ENCODE measurements at places on chromosomes 7 and 10. TPM values are rescaled to one million over a fixed set of nuclear protein-coding genes. Genes with fewer than 3 reads are reported as not detected.

DNA sequence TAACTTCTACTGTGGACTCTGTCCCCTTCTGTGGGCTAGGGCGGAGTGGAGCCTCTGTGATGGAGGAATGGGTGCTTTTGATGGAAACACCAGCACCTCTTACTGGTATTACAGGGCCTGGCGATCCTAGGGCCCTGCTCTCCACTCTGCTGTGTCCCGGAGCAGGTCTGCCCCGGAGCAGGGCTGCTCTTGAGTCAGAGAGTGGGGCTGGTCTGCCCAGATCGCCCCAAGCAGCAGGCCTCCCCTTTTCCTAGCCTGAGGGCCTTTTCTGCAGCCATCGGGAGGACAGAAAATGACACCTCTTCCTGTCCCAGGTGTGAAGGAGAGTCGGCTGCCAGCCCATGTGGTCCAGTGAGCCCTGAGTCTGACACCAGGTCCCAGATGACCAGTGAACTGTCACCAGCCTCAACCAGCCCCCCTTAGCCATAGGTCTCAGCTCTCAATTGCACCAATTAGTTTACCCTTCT, 1.4 kb downstream of the ZNF282 start:
- peak; percentile 26 for DNase-seq

- DNase-seq: peak; percentile 15
These were observed 65.0 kb upstream of the FGFR2 start for GRCh38 chr10:121662945-121663917.

Gene MSMB
- total RNA-seq: not detected

DNA sequence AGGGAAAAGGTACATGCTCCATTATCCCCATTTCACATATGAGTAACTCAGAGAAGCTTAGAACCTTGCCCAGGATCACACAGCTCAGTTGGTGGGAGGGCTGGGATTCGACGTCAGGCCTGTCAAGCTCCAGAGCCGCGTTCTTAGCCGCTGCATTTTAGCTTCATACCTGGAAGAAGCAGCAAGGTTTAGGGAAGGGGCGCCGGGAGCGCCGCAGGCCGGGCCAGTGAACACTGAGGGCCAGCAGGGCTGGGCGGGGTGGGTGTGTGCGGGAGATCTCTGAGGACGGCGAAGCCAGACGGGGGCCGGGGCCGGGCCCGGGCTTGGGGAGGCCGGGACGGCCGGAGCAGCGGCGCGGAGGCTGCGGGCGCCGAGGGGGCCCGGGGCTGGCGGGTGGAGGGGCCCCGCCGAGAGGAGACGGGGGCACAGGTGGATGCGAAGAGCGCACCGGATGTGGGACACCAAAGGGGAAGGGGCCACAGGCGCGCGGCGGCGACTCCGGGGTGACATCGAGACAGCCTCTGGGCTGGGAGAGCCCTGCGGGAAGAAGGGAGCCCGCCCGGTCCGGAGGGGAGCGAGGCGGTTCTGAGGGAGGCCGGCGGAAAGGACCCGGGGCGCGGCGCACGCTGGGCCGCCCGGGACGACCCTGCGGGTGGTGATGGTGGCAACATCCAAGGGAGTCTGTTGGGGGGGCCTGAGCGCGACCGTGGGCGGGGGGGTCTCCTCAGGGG, 498 bp downstream of the NDST2 start:
- DNase-seq: peak; percentile 14

DNA sequence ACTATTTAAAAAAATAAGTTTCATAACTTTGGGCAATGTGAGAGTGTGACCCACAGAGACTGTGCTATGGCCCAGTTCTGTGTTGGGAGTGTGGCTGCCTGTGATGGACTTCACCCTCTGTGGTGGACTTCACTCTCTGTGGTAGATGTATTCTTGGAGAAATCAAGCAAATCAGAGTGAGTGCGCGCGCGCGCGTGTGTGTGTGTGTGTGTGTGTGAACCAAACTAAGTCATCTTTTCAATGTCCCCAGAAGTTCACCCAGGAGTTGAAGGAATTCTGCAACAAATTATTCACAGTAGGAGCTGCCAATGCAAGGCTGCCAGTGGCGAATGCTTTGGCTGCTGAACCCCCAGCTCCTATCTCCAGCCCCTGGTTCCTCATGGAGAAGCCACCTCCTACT, 184.5 kb downstream of the ADAM12 start:
- no peak for DNase-seq

DNA sequence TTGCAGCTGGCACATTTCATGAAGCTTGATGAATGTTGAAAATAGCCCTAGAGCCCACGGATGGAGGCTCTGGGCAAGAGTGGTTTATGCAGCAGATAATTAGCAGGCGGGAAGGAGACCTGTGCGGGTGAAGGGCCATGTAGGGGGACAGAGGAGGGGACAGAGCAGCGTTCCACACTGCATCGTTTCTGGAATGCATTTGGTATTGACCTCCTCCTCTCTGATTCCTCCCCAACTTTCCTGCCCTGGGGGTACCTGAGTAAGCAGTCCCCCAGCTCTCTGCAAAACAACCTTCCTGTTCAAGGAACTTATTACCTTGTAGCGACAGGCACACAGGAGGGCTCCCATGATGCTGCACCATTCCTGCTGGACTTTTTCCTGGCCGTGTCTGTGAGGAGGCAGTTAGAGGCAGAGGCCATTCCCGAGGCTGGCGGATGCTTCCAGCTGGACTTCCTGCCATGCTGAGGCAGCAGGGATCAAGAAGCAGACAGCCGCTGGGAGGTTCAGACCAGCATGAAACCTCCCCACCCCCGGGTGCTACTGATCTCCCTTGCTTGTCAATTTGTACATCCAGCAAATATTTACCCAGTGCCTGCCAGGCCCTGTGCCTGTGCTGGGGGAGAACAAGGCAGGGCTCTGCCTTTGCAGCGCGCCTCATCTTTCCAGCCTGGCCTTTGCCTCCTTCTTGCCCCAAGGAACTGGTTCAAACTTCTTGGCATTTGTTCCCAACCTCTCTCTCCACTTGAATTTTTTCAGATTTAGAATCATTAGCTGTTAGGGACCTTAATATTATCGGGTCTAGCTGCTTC, 28.7 kb downstream of the SLC29A3 start:
- DNase-seq: no peak

DNA sequence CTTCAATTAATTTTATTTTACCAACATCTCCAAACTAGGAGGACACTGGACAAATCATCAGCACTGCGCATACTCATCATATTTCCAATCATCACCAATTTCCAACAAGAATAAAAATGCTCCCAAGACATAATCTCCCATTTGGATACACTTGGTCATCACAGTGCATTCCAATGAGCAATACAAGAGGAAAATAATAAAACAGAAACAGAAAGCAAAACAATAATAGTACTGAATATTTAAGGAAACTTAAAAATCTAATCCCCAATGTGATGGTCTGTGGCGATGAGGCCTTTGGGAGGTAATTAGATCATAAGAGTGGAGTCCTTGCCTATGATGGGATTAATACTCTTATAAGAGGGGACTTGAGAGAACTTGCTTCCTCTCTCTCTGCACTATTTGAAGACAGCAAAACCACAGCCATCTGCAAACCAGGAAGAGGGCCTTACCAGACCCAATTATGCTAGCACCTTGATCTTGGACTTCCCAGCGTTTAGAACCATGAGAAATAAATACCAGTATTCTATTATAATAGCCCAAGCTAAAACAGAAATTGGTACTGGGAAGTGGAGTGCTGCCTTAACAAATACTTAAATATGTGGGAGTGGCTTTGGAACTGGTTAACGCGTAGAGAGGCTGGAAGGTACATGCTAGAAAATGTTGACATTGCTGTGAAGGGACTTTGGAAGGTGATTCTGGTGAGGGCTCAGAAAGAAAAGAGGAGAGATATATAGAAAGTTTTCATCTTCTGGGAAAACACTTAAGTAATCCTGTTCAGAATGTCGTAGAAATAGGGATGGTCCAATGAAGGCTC, 91.5 kb downstream of the JAZF1 start:
- no peak for DNase-seq

DNA sequence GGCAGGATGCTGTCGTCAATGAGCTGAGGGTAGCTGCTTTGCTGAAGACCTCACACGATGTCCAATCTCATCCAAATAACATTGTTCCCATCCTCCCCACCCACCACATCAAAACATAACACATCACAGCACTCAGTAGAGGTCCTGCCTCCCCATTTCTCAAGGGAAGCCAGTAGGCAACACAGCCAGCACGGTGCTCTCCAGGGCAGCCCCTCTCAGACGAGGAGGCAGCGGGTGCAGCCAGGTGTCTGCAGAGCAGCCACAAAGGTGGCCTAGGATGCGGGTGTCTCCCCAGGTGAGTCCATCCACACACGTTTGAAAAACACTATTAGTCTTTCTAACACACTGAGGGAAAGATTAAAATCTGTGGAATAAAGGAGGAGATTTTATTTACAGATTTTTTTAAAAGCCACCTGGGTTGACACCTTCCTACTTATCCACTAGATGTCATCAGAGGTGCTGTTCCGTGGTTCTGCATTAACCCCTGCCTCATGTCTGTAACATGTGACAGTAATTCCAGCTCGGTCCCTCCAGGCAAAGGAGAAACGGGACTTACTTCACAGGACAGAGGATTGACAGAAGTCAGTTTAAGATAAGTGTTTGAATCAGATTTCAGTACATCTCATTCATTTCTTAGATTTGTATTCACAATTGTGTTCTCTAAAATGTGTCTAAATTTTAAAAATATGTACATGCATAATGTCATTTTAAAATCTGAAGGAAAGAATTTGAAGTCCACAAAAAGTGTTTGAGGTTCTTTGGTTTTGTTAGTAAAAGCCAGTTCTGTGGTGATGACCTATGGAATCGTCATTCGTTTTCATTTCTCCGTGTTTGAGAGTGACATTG, 68.0 kb downstream of the LANCL2 start:
- peak; percentile 71 for DNase-seq

DNA sequence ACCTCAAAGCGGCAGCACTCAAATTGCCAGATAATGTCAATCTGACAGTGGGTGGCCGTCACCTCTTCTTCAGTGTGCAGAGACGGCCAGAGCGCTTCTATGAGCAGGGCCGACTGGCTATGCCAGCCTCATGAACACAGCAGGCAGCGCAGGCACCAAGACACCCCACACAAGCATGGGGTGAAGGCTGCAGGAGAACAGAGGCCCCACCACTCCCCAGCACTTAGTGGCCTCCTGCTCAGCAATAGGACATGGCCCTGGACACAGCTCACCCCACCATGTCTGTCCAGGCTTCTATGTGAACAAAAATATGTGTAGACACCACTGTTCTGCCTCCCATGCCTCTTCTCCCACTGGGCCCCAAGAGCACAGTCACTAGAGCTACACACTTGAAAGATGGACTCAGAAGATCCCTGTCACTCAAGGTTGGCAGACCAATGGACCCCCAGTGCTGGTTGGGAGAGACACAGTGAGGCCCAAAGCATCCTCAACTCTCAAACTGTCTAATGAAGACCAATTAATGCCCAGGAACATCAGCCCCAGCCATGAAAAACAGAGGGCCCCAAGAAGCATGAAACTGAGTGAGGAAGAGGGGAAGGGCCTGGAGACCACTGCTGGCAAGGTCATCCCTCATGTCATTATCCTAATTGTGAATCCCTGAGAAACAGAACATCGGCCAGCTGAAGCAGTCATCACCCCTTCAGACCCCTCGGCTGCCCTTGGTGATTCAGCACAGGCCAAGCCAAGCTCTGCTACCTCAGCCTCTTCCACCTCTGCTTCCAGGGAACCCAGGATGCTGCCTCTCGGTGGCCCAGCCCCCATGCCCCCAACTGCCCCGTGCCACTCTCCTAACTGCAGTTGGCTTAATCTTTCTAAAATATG, 77.7 kb downstream of the GRID1 start:
- DNase-seq: no peak

Gene CH25H
- 0.49 TPM for total RNA-seq

Gene GHRHR
- not detected for total RNA-seq

GRCh38 chr7:80464211-80464610, 47.7 kb downstream of the GNAT3 start:
- no peak for DNase-seq

- DNase-seq: peak; percentile 96
These were observed 102.1 kb upstream of the MDFIC start for GRCh38 chr7:114819616-114820362.

- no peak for DNase-seq
These were observed 96.8 kb downstream of the TMEM26 start for GRCh38 chr10:61356354-61356753.

Gene CDC123
- total RNA-seq: 217 TPM

Gene CALML5
- not detected for total RNA-seq

DNA sequence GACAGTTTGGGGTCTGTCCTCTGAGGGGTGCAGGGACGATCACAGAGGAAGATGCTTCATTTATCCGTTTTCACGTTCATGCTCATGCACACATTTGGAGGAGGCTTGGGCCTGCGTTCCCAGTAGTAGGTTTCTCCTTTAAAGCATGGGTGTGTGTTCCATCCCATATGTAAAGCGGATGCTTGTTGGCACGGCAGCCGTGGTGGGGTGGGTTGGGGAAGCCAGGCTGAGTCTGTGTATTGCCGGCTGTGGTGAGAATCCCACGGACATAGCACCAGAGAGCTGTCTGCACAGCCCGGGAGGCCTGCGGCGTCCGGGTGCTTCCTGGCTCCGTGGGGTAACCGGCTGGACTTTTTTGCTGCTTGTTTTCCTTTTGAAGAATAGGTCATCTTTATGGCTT, 440 bp downstream of the JAKMIP3 start:
- DNase-seq: no peak

Gene AKR1D1
- not detected for total RNA-seq

Gene CPN1
- not detected for total RNA-seq

- no peak for DNase-seq
These were observed 233.4 kb upstream of the FZD1 start for GRCh38 chr7:91030680-91031380.

Gene TAS2R4
- total RNA-seq: 0.12 TPM

DNA sequence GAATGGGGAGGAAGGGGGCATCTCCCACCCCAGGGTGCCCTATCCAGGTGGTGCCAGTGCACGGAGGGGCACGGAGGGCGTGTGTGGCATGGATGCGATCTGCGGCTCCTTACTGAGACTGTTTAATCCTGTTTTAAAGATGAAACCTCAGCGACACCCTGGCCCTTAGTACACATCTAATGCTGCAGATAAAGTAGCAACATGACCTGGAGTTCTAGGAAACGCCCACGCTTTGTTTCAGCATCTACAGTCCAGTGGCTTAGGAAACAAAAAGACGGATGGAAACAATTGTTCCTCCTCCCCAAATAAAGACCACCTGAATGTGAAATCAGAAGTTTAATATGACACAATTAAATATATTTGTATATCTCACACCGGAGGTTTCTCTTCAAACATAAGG, 201.9 kb downstream of the DNAJB6 start:
- DNase-seq: no peak

- DNase-seq: no peak
These were observed 89.6 kb downstream of the CACNB2 start for GRCh38 chr10:18229826-18230225.

- peak; percentile 53 for DNase-seq
These were observed 50.3 kb downstream of the PALD1 start for GRCh38 chr10:70528741-70529362.

Gene PIP
- not detected for total RNA-seq

Data from RPMI7951 (cell line).